GM23338 (cell line): ENCODE measurements at places on chromosomes 3 and 15. TPM values are rescaled to one million over a fixed set of nuclear protein-coding genes. Genes with fewer than 3 reads are reported as not detected.

GPR160 gene
- 55.7 and 77.0 TPM in 2 replicates for total RNA-seq

- DNase-seq, result no peak
Measured at GRCh38 chr15:26738996-26739395, 33.9 kb downstream of the GABRB3 start.

GRCh38 chr15:31111091-31111647 lies 9.6 kb upstream of the TRPM1 start:
- no peak for DNase-seq

- no peak for DNase-seq
Measured at GRCh38 chr3:196336319-196337145, 1.7 kb downstream of the TM4SF19 start.

SH2D7 gene
- total RNA-seq, result not detected in 2 replicates

- DNase-seq, result peak; percentile 98
Measured at GRCh38 chr15:58987491-58988005, at the start of gene RNF111. RNF111 (plus strand) TSS chr15:58987663; CDS start chr15:59030823, 43,160 bp downstream.

GRCh38 chr15:40388941-40389823 lies 6.7 kb downstream of the KNSTRN start:
- DNase-seq, result no peak

IQCH gene
- 1.0 and 4.6 TPM in 2 replicates for total RNA-seq

DNA sequence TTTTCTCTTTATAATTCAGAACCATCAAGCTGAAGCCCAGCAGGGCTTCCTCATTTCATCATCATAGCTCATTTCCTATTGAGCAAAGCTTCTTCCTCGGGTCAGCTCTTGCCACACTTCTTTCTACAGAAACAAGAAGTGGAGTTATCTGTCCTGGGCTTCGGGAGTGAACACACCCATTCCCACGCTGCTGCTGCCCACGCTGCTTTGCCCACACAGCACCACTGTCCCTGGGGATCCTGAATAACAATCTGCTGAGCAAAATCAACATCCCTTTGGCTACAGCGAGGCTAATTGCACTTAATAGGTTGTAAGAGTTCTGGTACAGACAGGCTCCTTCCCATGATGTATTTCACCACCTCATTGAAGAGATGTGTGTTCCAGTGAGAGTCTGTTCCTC lies 23.7 kb downstream of the CEP19 start:
- DNase-seq, result no peak

DNA sequence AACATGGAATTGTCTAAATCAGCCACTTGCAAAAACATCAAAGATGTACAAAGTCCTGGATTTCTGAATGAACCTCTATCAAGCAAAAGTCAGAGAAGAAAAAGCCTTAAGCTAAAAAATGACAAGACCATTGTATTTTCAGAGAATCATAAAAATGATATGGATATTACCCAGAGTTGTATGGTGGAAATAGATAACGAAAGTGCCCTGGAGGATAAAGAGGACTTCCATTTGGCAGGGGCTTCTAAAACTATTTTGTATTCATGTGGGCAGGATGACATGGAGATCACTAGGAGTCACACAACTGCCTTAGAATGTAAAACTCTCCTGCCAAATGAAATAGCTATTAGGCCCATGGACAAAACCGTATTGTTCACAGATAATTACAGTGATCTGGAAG lies 29.3 kb downstream of the KNL1 start:
- no peak for DNase-seq

DNA sequence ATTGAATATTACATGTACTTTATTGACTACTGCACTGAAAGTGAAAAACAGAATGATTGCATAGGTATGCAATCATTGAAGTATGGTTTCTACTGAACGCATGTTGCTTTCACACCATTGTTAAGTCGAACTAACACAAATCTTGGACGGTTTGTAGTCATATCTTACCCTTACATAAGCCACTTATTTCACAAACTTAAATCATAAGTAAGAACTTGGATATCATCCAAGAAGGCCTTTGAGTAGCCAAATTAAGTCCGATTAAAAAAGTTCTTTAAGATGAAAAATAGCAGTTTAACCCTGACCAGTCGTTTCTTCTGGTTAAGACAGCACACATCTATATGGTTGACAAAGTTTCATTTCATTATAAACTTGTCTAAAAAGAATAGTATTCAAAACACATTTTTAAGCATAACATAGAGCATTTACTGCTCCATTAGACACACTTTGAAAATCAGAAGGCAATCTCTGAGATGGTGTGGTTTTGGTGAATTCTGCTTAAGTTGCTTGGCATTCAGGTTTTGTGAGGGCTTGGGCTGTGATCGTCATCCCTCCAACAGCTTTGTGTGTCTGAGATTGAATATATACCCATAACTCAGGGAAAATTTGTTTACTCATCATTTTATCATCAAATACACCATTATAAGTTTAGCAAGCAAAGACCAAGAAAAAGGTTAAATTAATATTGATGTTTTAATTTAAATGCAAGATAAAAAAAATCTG lies 92.2 kb downstream of the NFKBIZ start:
- no peak for DNase-seq

BLM gene
- 43.1 and 46.0 TPM in 2 replicates for total RNA-seq

DNA sequence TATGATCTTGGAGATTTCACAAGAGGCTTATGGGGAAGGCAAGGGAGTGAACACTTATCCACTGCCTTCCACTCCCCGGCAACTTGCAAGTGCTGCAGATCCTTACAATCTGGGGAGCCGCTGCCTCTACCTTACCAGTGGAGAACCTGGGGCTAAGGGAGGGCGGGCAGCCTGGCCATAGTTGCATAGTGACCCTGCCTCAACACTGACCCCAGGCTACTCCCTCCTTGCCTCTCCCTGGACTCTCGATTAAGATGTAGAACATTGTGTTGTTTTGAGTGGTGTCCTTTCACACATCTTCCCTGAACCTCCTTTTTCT lies 30.6 kb downstream of the SLC6A11 start:
- no peak for DNase-seq

GRCh38 chr3:171811913-171812335 lies 1.6 kb upstream of the PLD1 start:
- no peak for DNase-seq

DNA sequence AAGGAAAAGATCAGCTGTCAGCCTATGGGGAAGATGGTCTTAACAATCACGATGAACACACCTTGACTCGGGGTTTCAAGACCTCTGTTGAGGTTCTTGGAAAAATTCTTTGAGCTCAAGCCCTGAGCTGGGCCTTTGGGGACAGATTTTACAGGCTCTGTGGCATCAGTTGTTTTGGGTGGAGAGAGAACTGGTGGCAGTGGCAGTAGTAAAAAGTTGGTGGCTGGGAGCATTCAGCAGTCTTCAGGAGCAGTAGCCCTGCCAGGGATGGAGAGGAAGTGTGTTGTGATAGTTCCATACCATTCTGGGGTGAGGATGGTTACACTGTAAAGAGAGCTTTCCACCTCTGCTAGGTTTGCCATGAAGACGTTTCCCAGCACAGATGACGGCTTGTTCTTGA lies 4.9 kb upstream of the KY start:
- DNase-seq, result no peak
